T-helper 2 cell (primary cell): ENCODE measurements at places on chromosomes 11 and 22.

- DNase-seq: no peak
Observed at GRCh38 chr22:34427436-34427835, 507.2 kb upstream of the LARGE1 start.

- no peak for DNase-seq
Observed at GRCh38 chr11:65492637-65493366, 6.0 kb upstream of the MALAT1 start.

GRCh38 chr22:49325531-49326395, 501.9 kb downstream of the BRD1 start:
- no peak for DNase-seq

DNA sequence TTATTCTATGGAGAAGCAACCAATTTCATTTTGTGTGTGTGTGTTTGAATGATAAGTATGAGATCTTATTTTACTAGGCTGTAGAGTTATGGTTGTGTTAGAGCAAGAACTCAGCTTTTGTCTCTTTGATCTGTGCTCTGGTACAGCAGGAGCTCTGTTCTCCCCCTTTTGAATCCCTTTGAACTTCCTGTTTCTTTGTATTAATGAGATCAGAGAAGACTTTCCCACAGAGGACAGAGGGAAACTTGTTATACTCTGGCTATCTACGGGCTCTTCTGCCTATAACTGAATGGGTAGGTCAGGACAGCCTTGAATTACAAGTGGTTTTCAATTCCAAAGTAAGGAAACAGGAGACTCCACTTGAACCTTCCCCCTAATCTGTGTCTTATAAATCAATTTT, 1015.0 kb upstream of the RAG2 start:
- no peak for DNase-seq

DNA sequence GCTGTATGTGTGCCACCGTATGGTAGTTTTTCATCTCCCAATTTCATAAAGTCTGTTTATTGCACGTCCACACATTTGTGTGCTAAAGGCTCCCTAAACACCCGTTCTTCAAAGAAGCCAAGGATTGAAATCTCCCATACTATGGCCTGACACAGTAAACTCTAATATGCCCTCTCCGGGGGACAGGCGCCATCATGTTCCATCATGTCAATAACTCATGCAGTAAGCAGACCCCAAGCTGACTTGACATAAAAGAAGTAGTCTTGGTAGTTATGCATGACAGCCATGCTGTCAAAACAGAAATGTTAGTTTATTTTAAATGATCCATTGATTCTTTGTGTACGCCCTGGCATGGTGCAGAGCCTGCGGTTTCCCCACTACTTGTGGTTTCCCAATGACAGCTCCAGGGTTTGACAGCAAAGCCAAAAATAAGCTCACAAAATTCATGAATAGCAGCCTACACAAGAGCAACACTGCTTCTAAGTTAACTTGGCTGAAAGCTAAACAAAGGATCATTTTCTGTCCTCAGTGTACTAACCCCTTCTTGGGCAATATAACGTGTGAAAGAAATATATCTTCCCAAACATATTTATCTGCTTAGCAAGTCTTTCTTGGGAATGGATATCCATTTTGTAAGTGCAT, 56.5 kb upstream of the CABP7 start:
- DNase-seq: no peak

DNA sequence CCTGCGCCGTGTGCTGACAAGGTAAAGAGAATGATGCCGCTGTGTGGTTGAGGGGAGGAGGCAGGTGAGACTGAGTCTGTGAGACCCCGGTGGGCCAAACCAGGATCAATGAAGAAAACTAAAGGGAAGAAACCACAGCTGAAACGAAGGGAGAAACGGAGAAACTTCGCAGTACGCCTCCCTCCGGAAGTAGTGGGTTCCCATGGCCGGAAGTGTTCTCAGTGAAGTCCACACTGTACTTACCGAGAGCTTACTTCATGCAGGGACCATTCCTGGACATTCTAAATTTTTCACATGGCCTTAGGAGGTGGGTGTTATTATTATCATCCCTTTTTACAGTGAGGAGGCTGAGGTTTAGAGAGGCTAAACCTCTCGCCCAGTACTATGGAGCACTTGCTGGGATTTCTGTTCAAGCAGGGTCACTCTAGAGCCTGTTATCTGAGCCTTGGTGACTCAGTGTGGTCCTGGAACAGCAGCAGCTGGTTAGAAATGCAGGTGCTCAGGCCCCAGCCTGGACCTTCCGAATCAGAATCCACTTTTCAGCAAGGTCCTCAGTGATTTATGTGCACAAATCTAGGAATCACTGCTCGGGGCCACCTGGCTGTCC, 17.9 kb downstream of the CD5 start:
- no peak for DNase-seq

DNA sequence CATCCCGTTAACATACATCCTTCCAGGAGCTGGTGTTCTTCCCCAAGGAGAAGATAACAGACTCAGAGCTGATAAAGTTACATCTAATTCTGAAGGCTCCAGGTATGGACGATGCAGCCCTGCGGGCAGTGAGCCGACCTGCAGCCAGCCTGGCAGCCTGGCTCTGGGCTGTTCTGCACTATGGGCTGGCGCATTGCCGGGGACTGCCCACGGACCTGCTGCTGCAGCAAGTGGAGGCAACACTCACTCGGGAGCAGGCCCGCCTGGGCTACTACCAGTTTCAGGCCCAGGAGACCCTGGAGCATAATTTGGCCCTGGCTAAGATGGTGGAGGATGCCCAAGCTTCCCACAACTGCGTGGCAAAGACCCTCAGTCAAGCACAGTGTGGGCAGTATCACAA, 39.7 kb downstream of the RRP8 start:
- DNase-seq: no peak

DNA sequence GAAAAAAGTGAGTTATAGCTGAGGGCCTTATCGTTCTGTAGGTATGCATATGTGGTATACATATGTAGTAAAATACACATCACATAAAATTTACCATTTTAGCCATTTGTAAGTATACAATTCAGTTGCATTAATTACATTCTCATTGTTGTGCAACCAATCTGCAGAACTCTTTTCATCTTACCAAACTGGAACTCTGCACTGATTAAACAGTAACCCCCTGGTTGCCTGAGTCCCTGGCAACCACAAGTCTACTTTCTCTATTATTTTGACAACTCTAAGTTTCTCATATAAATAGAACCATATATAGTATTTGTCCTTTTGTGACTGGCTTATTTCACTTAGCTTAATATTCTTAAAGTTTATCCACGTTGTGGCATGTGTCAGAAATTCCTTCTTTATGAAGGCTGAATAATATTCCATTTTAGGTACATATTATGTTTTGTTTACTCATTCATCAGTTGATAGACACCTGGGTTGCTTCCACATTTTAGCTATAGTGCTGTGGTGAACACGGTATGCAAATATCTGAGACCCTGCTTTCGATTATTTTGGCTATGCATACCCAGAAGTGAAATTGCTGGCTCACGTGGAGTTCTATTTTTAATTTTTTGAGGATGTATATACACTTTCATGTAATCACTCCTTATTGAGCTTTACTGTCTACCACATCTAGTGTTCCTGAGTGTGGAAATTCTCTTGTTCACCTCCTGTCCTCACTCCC, 1.6 kb upstream of the DDX10 start:
- DNase-seq: no peak
